Activated naive CD4-positive, alpha-beta T cell treated with anti-CD3 and anti-CD28 coated beads, Interleukin-2, amount 50 U/mL, for 72 hours (primary cell): ENCODE measurements at places on chromosomes 11 and 22. TPM values are rescaled to one million over a fixed set of nuclear protein-coding genes. Genes with fewer than 3 reads are reported as not detected.
A peak's percentile ranks its signal among the peaks of the same experiment; 100 is the strongest.

DNA sequence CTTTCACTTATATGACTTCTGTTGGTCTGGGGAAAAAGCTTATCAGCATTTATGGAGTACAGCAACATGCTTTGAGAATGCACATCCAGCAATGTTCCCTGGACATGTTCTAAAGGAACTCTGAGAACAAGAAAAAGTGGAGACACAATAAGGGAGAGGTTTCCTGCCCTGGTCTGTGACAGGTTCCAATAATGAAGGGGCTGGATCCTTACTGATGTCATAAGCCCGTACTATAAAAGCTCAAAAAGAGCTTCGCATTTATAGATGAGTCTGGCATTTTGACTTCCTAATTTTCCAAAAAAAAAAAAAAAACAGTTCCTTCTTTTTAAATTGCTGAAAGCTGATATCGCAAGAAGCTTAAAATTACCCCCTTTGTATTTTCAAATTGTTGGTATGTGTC lies 129.1 kb downstream of the MPPED2 start:
- no peak for DNase-seq

DNA sequence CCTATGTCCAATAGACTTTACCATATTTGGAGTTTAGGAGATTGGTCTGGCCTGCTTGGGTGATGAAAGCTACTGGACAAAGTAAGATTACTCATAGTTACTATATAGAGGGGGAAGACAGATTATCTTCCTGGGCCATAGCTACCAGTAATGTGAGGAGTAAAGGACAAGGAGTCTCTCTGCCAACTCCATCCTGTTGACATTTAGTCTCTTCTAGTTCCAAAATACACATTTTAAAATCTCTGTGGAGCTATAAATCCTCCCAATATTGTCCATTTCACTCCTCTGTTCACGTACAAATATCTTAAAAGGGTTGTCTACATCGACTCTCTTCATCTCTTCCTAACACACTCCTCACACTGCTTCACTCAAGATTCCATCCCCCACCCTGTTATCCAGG lies 1.1 kb upstream of the OR51D1 start:
- no peak for DNase-seq

DNA sequence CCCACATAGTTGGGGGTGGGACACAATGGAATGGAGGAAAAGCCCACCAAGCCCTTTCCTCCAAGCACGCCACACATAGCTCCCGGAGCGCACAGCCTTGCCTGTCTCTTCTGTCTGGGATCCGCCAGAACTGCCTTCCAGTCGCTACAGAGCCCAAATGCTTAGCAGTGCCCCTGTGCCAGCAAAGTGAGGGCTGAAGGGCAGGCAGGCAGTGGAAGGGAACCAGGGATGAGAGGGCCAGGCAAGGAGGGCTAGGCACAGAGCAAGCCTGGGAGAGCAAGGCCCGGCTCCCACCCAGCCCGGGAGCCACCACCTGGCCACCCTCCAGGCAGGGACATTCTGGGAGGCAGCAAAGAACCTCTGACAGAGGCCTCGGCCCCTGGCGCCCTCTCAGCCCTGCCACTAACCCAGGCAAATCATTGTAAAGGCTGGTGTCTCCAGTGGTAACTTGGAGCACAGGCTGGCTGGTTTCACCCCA lies 32.5 kb downstream of the PPP2R1B start:
- no peak for DNase-seq

DNA sequence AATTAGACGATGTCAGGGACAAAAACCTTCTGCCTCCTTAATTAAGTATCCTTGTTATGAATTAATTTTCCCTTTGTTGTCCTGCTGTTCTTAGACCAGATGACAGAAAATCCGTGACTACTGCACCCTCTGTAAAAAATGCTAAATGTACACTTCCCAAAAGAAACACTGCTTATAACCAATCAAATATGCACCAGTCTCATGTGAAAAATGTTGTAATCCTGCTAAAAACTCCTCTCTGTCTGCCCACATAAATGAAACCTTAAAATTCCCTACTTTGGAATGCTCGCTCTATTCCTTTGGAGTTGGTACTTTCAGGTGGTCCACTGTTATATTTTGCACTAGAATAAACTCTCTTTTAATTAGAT lies 366.8 kb upstream of the CCDC179 start:
- no peak for DNase-seq

DNA sequence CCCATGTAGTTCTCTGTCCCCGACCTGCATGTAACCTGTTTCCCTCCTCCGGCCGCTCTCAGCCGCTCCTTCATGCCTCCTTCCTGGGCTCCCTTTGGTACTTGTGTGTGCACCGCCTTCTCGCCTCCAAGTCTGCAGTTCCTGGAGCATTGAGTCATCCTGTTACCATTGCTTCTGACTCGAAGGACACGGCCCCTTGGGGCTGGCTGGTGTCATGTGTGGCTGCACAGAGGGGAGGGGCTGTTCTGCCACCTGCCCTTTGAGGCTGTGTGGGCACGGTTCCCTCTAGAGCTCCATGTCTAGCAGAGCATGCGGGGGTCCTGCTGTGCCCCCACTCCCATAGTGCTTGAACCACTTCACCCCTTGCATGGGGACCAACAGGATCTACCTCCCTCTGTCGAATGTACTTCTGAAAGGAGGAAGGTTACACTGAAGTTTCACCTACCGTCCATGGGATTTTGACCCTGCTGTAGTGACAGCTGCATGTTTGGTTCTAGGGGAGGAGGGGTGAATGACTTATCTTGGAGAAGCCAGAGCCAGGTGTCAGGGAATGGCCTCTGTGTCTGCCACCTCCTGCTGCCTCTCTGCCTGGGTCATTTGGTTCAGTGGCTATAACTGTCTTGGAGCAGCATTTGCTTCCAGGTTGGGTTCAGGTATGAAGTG lies 39.6 kb downstream of the BCR start:
- peak; percentile 79 for DNase-seq

DNA sequence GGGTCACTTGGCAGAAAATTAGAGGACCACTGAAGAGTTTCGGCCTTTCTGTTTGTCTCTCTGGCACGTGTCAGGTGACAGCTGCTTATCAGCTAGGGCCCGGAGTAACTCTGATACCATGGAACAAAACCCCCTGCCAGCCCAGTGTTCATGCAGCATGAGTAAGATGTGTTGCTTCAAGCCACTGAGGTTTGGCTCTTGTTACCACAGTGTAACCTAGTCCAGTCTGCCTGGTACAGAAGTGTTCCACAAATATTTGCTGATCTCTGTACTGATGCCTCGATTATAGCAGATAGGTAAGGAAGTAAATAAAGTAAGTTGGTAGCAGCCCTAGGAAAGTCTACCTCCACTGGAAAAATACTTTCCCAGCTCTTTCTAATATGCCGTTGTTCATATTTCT lies 20.5 kb upstream of the ETS1 start:
- no peak for DNase-seq

DNA sequence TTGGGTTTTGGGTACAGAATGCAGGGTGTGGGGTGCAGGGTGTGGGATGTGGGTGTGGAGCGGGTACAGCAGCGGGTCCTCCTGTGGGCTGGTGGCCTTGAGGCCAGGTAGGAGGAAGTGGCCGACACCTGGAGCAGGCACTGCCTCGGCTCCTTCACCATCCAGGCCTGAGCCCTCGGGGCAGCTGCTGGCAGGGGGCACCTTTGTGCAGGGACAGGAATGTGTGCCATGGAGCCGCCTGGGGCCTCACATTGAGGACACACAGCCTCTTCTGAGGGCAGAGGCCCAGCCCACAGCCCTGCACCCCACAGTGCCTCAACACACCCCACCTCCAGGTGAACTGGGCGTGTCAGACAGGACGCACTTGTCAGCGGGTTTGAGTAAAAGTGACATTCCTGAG lies 984.0 kb downstream of the BRD1 start:
- DNase-seq, result no peak

- no peak for DNase-seq
These were observed 19.6 kb upstream of the PISD start for GRCh38 chr22:31681349-31682345.

DNA sequence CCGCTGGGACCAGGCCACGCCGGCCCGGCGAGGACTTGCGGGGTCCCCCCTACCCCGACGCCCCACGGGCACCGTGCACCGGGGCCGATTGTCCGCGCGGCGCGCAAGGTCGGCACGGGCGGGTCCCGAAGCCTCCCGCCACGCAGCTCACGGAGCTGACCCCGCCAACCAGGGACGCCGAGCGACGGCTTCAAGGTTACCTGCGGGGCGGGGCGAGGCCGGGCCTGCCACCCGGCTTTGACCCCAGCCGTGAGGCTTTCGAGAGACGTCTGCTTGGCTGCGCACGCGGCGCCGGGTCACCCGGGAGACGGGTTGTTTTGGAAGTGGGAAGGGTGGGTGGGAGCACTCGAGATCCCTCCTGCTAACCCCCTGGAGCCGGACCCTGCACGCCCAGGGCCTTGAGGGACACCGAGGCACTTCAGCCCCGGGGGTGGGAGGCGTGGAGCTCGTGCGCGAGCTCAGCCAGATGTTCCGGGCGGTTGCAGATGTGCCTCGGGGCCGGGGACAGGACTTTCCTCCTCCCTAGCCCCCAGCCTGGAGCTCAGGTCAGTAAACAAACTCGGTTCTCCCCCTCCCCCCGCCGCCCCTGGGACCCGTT lies 3.2 kb upstream of the WNT11 start:
- no peak for DNase-seq

DNA sequence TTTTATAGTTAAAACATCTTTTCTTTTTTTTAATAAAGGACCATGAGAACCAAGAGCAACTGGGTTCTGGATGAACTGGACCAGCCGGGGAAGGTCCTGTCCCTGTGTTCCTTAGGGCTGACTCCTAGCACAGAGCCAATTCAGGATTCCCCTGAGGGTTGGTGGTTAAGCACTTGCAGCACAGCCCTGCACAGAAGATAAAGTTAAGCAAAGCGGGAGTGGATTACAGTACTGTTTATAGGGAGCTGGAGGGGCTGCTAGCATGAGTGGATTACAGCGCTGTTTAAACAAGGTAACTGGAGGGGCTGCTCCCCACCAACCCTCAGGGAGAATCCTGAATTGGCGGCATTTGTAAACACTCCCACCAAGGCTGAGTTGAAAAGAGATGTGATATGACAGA lies 90.6 kb downstream of the CELSR1 start:
- no peak for DNase-seq

DNA sequence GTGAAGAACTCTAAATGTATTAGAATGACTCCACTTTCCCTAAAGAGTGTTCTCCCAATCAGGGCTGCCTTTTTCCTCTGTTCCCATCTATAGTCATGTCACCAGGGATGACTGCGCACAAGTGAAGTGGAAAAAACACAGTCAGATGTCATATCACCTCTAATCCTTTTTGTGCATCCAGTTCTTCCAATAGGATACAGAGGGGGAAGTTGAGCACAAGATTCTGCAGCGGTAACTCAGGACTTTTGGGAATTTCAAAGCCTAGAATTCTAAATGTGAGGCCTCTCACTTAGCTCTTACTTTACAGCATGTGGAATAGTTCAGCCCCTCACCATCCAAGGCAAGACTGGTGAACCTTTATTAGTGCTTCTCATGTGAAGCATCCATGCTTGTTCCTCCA lies 602.6 kb downstream of the NTM start:
- no peak for DNase-seq

- DNase-seq, result no peak
These were observed 64.5 kb upstream of the LARGE1 start for GRCh38 chr22:33984656-33985285.

- DNase-seq, result no peak
These were observed 943 bp upstream of the YWHAH start for GRCh38 chr22:31943206-31943977.

- no peak for DNase-seq
These were observed 33.9 kb upstream of the MN1 start for GRCh38 chr22:27835446-27835845.

DNA sequence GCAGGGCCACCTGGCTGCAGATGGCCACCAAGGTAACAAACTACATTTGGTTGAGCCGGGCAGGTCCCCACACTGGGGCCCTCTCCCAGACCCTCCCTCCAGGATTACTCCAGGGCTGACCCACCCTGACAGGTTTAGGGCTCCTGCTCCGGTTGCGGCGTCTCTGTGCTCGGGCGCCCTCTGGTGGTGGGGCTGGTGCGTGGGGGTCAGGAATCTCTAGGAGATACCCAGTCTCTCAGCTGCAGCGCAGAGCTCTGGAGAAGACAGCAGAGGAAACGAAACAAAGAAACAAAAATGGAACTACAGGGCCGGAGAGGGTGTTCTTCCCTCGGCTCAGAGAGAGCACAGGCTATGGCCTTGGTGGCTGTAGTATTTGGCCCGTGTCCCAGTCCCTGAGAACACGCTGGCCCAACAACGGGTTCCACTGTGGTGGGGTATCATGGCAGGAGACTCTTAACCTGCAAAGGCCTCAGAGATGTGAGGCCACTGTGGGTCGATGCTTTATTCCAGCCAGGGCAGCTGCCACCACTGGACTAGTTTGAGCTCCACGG lies 2.4 kb downstream of the C11orf96 start:
- peak; percentile 61 for DNase-seq

GRCh38 chr11:33505093-33505492 lies 195.5 kb downstream of the C11orf91 start:
- DNase-seq, result no peak

DNA sequence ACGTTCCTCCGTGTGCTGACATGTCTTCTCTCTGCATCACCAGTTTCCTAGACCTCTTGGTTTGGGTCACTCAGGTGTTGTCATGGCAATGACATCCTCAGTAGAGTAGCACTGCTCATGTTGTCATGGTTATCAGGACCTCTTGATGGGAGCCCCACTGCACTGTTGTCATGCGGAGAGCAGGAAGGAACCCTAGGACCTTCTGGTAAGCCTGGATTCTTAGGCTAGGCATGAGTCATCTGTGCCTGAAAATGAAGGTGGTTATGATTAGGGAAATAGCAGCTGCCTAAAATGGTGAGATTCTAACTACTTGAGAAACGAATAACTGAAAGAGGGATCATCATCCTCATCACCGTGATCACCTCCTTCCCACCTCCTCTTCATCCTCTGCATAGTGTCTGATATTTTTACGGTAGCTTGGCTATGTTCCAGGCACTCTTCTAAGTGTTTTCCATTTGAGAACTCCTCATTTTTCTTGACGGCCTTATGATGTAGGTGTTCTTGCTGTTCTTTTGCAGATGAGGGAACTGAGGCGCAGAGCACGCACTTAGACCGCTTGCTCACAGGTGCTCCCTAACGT lies 858.4 kb downstream of the NTM start:
- DNase-seq, result no peak

GRCh38 chr22:39297490-39298240 lies 21.8 kb downstream of the RPL3 start:
- no peak for DNase-seq

GRCh38 chr11:108985945-108986279 lies 321.0 kb downstream of the DDX10 start:
- DNase-seq, result no peak

GRCh38 chr22:38120359-38121110 lies 10.1 kb upstream of the BAIAP2L2 start:
- DNase-seq, result no peak

GRCh38 chr22:23862103-23862502 lies 4.4 kb downstream of the SLC2A11 start:
- no peak for DNase-seq

HSPB2 gene
- not detected for total RNA-seq

VSIG2 gene
- total RNA-seq, result not detected

TUB gene
- total RNA-seq, result 0.41 TPM

LMNTD2 gene
- total RNA-seq, result 5.1 TPM

IL18BP gene
- 12.5 TPM for total RNA-seq

MYBPC3 gene
- total RNA-seq, result not detected

TMEM191C gene
- total RNA-seq, result 3.2 TPM

KRTAP5-8 gene
- total RNA-seq, result not detected

SGSM1 gene
- 0.19 TPM for total RNA-seq

OR8A1 gene
- total RNA-seq, result not detected

NXPE1 gene
- not detected for total RNA-seq

PRAME gene
- total RNA-seq, result 0.23 TPM

APOL5 gene
- total RNA-seq, result not detected

PLAAT3 gene
- 6.3 TPM for total RNA-seq

DDX10 gene
- total RNA-seq, result 43.2 TPM

PHLDB1 gene
- total RNA-seq, result 5.1 TPM
